ENCODE measurements at places on chromosomes 6 and 20.

- DNase-seq = no peak
These were observed 843.9 kb downstream of the QKI start for GRCh38 chr6:164258421-164258820.

- DNase-seq = no peak
These were observed 104.9 kb upstream of the SYNDIG1 start for GRCh38 chr20:24364482-24364881.

DNA sequence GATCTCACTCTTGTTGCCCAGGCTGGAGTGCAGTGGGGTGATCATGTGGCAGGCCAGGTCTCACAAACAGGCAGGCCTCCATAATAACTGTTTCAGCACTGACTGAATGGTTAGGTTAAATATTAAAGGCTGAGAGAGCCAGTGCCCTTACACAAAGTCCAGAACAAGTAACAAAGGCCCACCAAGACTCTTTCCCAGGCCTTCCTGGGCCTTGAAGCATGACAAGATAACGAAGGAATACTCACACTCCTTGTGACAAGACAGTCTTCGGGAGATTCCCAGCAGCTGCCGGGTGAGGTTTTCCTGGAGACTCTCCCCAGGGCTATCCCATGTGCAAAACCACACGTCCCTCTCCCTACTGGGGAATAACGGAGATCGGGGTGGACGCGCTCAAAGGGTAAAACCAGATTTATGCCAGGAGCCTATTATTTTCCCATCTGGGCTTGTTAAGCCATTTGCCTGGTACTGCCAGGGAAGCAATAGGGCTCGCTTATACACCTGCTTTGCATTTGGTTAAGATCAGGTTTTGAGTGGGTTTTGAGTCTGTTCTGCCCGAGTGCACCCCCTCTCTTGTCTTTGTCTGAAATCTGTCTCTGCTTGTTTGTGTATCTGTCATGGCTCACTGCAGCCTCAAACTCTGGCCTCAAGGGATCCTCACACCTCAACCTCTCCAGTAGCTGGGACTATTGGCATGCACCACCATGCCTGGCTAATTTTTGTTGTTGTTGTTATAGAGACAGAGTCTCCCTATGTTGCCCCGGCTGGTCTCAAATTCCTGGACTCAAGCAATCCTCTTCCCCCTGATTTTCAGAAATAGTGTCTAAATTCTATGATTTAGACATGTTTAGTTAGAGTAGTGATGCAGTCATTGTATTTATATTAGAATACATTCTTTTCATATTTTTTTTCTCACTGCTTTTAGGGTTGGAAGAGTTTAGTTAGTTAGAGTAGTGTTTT lies 1.4 kb upstream of the ENPP3 start:
- DNase-seq = no peak

- no peak for DNase-seq
These were observed 621.0 kb upstream of the NRSN1 start for GRCh38 chr6:23505026-23505425.

DNA sequence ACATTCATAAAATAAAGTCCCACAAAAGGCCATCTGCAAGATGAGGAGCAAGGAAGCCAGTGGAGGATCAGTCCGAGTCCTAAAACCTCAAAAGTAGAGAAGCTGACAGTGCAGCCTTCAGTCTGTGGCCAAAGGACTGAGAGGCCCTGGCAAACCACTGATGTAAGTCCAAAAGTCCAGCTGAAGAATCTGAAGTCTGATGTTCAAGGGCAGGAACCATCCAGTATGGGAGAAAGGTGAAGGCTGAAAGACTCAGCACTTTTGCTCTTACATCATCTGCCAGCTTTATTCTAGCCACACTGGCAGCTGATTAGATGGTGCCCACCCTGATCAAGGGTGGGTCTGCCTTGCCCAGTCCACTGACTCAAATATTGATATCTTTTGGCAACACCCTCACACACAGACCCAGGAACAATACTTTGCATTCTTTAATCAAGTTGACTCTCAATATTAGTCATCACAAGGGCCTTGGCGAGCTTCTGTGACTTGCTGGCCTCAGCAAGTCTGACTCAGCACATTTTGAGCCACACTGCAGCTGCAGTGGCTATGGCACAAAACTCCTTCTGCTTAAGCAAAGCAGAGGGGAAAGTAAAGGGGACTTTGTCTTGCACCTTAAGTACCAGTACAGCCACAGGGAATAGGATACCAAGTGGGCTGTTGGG lies 1370.3 kb upstream of the CITED2 start:
- no peak for DNase-seq

- DNase-seq = no peak
These were observed 162.0 kb upstream of the RNF217 start for GRCh38 chr6:124800222-124800621.

GRCh38 chr6:30127238-30128093 lies 8.5 kb upstream of the TRIM40 start:
- no peak for DNase-seq

- no peak for DNase-seq
These were observed 69.8 kb downstream of the DST start for GRCh38 chr6:56572788-56573471.
